Nucleus accumbens (tissue), 56 donors: ENCODE measurements at places on chromosomes 2 and 18.
A peak's percentile ranks its signal among the peaks of the same experiment; 100 is the strongest.

GRCh38 chr2:215161301-215161829 lies 22.9 kb upstream of the ABCA12 start:
- DNase-seq: no peak

GRCh38 chr2:30741576-30741975 lies 65.7 kb downstream of the CAPN13 start:
- DNase-seq: no peak

DNA sequence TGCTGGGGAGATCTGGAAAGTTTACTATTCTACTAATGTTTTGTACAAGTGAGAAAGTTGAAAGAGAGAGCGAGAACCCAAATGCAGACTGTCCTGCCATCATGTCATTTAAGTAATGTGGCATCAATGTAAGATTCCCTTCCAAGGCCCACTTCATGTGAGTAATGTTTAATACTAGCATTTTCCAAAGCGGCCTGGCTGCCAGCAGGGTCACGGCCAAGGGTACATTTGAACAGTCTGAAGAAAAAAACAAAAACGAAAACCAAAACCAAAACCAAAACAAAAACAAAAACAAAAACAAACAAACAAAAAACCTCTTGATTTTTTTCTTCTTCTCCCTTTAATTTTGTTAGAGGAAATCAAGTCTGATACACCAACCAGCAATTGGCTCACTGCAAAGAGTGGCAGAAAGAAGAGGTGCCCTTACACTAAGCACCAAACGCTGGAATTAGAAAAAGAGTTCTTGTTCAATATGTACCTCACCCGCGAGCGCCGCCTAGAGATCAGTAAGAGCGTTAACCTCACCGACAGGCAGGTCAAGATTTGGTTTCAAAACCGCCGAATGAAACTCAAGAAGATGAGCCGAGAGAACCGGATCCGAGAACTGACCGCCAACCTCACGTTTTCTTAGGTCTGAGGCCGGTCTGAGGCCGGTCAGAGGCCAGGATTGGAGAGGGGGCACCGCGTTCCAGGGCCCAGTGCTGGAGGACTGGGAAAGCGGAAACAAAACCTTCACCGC lies 2.2 kb downstream of the HOXD10 start:
- no peak for DNase-seq

DNA sequence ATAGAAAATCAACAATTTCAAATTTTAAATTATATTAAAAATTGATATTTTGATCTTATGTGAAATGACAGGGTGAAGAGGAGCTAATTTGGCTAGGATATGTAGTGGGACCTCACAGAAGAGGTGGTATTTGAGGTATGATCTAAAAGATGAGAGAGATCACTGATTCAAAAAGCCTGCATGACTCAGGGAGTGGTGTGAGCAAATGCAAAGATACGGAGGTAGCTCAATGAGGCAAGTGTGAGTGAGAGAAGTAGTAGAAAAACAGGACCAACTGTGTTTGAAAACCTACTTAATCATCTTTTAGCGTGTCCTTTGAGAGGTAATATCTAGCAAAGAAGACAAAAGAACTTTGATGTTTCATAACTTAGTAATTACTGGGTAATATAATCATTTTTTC lies 557.5 kb downstream of the DSC3 start:
- no peak for DNase-seq

- peak; percentile 11 for DNase-seq
Observed at GRCh38 chr2:44244135-44244871, 31.0 kb upstream of the SLC3A1 start.

GRCh38 chr2:197851451-197851850 lies 47.1 kb downstream of the PLCL1 start:
- DNase-seq: no peak

- DNase-seq: no peak
Observed at GRCh38 chr2:17610521-17610920, 70.0 kb downstream of the VSNL1 start.

DNA sequence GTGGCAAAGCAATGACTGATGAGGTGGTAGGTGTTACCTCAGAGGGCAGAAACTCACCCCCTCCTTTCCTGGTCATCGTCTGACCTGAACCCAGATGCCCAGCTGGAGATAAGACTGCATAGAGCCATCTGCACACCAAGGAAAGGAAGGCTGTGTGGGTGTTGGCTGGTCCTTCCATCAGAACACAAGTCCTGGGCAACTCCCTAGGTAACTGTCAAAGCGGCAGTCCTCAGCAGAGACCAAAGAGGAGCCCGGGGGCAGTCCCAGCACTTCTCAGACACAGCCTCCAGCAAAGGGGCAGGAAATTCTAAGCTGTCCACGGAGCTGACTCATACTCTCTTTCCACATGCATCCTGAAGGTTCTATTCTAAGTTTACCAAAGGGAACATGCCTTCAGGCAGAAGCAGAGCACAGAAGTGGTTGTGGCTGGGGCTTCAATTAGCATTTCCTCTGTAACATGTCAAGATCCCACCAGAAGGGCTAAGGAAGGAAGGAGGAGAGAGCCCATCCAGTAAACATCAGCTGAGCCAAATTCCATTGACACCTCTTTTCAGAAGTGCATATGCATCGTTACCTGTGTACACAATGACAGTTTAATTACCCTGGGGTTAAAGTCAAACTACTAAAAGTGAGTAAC lies 54.7 kb downstream of the SPRED2 start:
- no peak for DNase-seq

DNA sequence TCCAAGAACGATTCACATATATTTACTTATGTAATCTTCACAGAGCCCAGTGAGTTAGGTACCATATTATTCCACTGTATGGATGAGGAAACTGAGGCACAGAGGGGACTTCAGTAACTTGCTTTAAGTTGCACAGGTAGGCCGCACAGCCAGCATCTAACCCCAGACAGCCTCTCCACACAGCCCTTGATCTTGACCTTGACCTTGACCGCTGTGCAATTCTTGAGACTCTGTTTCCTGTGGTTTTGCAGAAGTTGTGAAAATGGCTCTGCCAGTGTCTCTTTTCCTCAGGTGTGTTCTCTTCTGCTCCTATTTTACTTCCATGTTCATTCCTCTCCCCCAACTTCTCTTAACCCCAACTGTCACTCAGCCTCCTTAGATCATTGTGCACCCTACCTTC lies 206.5 kb downstream of the SOX11 start:
- no peak for DNase-seq

- DNase-seq: no peak
Observed at GRCh38 chr2:45649462-45649857, 2.0 kb upstream of the PRKCE start.

DNA sequence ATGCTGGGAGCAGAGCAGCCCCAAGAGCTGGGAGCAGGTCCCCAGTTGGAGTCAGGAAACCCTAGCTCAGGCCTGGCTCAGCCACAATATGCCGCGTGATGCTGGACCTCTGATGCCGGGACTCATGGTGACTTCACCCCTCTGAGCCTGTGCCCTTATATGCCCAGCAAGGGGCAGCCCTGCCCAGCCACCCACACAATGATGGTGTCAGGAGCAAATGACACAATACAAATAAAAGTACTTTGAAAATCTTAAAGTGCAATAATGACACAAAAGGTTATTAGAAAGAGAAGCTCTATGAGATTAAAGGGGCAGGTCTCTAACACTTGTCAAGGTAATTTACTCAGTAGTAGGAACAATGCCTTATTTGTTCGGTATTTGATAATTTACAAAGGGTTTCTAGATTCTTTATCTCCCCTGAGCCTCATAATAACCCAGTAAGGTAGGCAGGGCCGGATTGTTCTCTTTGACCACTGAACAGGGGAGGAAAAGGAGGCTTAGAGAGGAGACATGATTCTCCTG lies 18.3 kb upstream of the KIF3C start:
- DNase-seq: peak; percentile 22

DNA sequence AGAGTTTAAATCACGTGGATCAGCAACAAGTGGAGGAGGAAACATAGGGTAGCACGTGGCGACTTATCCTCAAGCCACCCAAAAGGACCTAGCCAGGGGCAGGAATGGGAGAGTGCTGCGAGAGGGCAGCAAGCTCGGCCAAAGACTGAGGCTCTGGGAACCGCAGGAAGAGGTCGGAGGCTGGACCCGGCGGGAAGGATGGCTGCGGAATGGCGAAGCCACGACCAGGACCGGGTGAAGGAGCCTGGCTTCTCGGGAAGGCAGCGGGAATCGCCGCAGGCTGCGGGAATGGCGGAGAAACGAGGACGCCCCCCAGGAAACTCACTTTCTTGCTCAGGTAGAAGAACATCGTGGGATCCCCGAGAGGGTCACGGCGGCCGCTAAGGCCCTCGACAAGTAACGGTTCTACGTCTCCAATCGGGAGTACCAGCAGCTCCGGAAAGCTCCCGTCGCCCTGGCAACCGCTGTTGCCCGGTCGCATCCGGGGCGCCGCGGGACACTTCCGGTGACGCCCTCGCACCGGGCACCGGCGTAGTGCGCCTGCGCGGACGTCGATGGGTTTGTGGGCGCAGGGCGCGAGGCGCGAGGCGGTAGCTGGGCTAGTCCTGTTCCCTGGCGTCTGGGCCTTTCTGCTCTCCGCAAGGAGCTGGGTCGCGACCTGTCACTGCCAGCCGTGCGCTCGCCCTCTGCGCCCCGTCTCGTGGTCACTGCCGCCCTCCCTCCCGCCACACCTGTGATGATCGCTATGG lies at the start of gene WDR35:
TSS of gene WDR35 (minus strand) at position 439 of the 749 bp plus-strand sequence. CDS start at position 349, 90 bp downstream.
- DNase-seq: no peak

DNA sequence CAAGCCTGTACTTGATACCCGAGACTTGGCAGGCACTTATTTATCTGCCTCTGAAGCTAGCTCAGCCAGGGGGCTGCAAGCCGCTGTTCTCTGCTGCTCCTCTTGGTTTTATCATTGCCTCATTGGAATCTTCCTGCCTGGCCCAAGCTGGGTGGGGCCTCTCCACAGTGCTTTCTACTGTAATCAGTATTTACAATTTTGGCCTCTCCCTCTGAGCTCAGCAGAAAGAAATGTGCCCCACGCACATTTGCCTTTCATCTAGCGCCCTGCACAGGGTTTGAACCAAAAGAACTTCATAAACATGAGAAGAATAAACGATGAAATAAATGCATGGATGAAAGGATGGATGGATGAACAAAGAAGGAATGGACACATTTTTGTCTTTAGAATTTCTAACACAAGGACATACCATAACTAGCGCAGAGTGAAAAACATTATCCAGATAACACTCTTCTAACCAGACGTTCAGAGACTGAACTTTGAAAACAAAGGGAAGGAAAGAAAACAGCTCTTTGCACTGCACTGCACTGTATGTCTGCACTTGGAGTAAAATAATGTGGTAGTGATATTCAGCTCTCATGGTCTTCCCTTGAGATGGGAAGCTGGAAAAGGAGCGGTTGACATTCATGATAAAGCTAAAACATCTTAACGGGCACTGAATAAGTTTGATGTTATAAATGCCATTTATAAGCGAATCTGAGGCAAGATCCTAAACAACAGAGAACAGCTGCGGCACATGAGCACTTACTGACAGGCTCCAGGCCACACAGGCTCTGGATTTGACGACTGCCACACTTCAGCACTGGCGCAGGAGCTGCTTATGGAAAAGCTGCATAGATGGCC lies 86.8 kb upstream of the SP3 start:
- DNase-seq: no peak

GRCh38 chr18:36635414-36636096 lies 193.2 kb downstream of the TPGS2 start:
- no peak for DNase-seq

- DNase-seq: no peak
Observed at GRCh38 chr2:132419941-132420340, 3.3 kb downstream of the GPR39 start.

GRCh38 chr2:26268213-26268612 lies 23.5 kb downstream of the HADHB start:
- DNase-seq: no peak

- no peak for DNase-seq
Observed at GRCh38 chr2:69061525-69061924, 48.5 kb downstream of the ANTXR1 start.

DNA sequence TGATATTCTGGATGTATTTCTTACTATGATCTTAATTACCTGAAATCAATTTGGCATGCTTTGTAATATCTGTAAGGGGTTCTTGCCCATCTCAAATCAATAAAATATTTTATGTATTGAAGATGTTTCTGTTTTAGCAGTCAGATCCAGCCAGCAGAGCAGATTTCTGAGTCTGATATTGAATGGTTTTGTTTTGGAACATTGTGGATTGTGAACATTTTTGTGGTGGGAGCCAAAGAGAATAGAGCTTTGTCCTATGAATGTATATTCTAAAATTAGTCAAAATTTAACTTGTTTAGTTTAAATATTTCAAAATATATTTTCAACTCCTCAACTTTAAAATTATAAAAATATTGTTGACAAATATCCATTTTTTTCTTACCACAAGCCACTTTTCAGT lies 197.0 kb downstream of the UBE2E3 start:
- no peak for DNase-seq

- DNase-seq: peak; percentile 39
Observed at GRCh38 chr18:34493566-34494358, 216.3 kb upstream of the DTNA start.

GRCh38 chr2:128868686-128869551 lies 550.3 kb upstream of the HS6ST1 start:
- DNase-seq: no peak

DNA sequence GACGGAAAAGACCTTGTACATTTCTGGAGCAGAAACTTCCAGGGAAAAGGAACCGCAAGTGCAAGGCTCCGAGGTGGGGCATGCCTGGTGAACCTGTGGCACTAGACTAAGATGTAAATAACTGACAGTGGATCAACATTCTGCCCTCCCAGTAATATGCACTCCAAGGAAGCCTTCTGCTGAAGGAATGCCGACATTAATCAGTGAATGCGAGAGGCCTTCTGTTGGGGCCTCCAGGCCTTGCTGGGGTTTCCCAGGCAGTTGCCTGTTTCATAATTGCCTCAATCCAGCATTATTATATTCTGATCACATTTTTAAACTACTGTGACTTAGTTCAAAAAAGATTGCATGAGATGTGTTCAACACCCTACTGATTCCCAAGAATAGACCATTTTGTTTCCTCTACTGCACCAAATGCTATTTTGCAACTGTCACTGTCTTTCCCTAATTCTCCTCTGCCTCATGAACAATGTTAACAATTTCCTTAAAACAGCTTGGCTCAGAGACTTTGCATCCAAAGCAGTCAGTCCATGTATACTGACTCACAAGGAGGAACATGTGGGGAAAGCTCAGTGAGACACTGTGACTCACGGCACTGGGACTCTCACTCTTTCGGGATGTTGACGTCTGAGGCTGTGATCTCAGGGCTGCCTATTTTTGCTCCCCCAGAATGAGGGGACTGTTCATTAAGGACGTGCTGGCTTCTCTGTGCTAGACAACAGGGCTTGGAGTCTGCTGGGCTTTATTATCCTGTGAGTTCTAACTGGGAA lies 10.5 kb upstream of the DSG2 start:
- DNase-seq: peak; percentile 33

- DNase-seq: no peak
Observed at GRCh38 chr2:4561196-4561595, 857.8 kb downstream of the DCDC2C start.
